Stimulated activated CD4-positive, alpha-beta T cell treated with anti-CD3 and anti-CD28 coated beads, TNF-alpha, amount 100 ng/mL, for 4 hours (primary cell): ENCODE measurements at places on chromosomes 12 and 14.

DNA sequence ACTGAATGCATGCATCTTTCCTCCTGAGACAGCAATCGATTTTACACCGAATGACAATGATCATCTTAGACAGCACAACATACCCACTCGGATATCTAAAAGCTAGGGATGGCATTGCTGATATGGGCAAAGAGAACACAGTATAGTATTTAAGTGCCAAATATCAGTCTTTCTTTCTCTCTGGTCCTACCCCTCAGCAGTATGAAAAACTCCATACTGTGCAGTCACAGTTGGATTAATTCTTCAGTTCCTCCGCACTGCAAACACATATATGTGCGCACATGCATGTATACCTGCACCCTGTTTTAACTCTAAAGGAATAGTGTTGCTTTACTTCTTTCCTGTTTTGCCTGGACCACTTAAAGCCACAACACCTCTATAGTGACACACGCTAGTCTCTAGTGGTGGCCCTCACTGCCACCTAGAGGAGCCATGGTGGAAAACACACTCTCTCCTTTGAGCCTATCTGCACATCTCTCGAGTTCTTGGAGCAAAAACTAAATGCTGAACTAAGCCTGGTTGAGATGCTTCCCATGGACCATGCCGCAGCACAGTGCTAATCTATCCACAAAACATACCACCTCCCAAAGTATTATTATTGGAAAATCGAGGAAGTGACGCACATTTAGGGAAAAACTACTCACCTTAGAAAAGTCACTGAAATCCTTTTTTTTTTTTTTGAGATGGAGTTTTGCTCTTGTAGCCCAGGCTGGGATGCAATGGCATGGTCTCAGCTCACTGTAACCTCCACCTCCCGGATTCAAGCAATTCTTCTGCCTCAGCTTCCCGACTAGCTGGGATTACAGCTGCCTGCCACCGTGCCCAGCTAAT is 11.9 kb downstream of the TMEM52B start:
- DNase-seq = no peak

DNA sequence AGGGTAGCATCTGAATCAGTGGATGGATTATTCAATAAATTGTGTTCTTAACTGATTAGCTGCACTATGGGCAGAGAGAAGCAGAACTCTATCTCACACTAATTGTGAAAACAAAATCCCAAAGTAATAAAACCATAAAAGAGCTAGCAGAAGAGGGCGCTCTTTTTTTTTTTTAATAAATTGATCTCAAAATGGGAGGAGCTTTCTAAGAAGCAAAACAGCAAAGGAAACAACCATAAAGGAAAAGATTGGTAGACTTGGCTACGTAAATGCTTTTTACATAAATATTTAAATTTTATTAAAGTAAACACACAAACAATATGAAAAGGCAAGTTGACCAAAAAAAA is 1.5 kb upstream of the TM7SF3 start:
- DNase-seq = no peak

DNA sequence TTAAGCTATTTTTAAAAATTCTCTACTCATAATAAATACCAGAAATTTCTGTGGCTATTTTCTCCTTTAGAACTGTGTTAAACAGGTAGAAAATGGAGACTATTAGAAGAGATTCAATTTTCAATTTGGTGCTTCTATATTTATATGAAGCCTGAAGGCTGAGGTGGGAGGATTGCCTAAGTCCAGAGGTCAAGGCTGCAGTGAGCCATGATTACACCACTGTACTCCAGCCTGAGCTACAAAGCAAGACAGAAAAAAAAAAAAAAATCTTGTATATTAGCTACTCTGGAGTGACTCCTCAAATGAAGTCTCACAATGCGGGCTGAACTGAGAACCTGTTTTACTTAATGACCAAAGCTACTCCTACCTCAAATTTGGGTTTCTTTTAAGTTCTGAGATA is 9.8 kb upstream of the DPF3 start:
- DNase-seq = no peak

GRCh38 chr14:23185063-23185462 is 1.6 kb upstream of the SLC7A8 start:
- no peak for DNase-seq

DNA sequence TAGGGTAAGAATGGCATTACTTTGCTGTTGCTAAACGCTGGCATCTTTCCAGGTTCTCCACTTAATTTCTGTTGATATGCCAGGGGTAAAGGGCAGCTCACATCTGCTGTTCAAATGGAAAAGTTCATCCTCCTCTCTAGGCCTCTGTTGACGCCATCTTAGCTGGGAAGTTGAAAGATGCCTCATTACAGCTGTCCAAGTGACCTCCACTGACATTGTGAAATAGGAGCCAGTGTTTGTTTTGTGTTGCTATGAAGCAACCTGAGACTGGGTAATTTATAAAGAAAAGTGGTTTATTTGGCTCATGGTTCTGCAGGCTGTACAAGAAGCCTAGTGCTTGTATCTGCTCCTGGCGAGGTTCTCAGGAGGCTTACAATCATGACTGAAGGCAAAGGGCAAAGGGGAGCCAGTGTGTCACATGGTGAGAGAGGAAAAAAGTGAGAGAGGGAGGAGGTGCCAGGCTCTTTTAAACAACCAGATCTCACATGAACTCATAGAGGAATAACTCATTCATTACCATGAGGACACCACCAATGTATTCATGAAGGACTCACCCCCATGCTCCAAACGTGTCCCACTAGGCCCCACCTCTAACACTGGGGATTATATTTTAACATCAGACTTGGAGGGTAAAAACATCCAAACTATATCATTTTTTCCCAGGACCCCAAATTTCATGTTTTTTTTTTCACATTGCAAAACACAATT is 3.2 kb upstream of the ADAM21 start:
- DNase-seq = no peak

GRCh38 chr12:121033625-121034349 is 5.3 kb downstream of the OASL start:
- DNase-seq = no peak

DNA sequence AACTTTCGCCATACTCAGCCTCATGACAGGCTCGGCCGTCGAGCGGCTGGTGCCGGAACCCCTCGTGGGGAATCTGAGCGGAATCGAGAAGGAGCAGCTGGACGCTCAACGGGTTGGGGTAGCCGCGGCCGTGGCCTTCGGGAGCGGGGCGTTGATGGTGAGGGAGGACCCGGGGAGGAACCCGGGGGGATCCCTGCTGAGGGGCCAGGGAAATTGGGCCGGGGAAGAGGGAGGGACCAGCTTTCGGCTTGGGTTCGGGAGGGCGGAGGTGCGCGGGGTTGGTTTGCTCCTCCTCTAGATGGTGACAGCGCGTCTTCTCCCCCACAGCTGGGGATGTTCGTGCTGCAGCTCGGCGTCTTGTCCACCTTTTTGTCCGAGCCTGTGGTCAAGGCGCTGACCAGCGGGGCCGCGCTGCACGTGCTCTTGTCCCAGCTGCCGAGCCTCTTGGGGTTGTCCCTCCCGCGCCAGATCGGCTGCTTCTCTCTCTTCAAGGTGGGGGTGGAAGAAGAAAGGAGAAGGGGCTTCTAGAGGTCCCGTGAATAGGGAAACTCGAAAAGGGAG is 9.8 kb downstream of the ARHGEF25 start:
- no peak for DNase-seq
